ENCODE measurements at places on chromosomes 13 and 19. TPM values are rescaled to one million over a fixed set of nuclear protein-coding genes. Genes with fewer than 3 reads are reported as not detected.

Gene CAPN12
- total RNA-seq, result not detected

Gene EEF1AKMT1
- total RNA-seq, result 7.7 TPM

Gene ZNF582
- 2.0 TPM for total RNA-seq

Gene TLE2
- 2.1 TPM for total RNA-seq

Gene C1QTNF9B
- total RNA-seq, result 0.28 TPM

Gene FGF9
- total RNA-seq, result 9.7 TPM

Gene PRR20D
- not detected for total RNA-seq

Gene UCHL3
- total RNA-seq, result 23.8 TPM

Gene GAPDHS
- total RNA-seq, result not detected

Gene RYR1
- total RNA-seq, result under 0.01 TPM

Gene IQCN
- 0.28 TPM for total RNA-seq

Gene PTGIR
- 3.0 TPM for total RNA-seq

Gene IGFL2
- total RNA-seq, result not detected

Gene AMH
- total RNA-seq, result 0.46 TPM
